NCI-H2171 treated with DMSO at 0.1 percent for 48 hours (cell line): ENCODE measurements at places on chromosomes 4 and X.

- no peak for DNase-seq
Observed at GRCh38 chrX:39757971-39758370, 339.8 kb downstream of the BCOR start.

- peak; percentile 25 for DNase-seq
Observed at GRCh38 chrX:57156397-57157049, 19.3 kb upstream of the SPIN2A start.

DNA sequence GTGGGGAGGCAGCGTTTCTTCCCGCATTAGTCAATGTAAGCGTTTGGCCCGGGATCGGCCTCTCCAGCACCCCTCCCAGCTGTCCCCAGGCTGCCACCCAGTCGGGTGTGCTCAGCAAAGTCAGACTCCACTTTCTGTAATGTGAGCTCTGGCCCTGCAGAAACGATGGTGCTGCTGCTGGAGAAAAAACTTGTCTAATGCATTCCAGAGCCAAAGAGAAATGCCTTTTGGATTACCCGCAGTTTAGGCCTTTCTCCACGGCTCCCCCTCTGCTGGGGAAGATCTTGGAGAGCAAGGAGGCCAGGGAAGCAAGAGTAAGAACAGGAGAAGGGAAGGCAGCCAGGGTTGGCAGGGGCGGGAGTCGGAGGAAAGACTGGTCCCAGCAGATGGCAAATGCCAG, 55.2 kb downstream of the ELF4 start:
- no peak for DNase-seq

- no peak for DNase-seq
Observed at GRCh38 chr4:185682236-185682635, 129.8 kb downstream of the SORBS2 start.

- DNase-seq = peak; percentile 44
Observed at GRCh38 chr4:64784125-64784524, 374.9 kb upstream of the TECRL start.

DNA sequence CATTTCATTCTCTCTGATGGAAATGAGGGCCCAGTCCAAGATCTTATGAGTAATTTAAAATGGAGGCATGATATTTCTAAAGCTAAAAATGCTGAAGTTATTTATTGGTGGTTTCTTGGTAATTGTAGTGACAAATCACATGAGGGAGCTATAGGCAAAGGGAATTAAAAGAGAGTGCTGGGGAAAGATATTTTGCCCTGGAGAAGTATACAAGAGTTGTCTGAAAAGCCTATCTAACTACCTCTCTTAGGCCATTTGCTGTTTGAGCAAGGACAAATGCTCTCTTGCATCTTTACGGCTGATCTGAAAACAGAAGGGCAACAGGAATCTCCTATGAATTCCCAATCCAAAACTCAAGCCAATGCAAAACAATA, 89.4 kb downstream of the FMR1NB start:
- no peak for DNase-seq

GRCh38 chr4:88196013-88196365, 37.5 kb upstream of the ABCG2 start:
- DNase-seq = no peak

DNA sequence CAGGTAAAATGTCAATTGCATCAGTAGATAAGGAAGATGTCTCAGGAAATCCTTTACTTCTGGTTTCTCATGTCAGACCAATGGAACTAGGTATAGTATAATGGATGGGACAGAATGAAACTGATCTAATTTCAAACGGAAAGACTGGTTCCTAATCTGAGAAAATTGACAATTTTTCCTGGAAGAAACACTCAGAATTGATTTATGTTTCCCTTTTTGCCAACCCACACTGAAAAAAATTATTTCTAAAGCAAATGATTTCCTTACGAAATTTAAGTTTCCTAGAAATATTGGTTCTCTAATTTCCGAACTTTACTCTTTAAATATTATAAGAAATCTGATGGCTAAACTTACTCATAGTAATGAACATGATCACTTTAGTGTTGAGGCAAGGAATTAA, 19.1 kb downstream of the PPAT start:
- DNase-seq = no peak
